ENCODE measurements at places on chromosomes 12 and 14.

DNA sequence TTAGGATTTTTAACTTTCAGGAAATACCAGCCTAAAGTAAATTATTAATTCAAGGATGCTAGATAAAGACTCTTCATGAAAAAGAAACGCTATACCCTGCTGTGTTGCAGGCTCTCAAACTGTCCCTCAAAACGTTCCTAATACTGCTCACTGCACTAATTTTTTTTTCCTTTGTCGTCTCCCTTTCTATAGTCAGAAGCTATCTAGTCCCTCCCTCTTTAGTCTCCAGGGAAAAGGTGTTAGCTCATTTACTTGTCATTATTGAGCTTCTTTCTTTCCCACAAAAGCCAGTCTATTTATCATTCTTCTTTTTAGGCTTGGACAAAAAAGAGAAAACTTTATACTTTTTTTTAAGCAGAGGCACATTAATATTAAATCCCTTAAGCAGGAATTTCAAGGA is 30.3 kb upstream of the INSM2 start:
- no peak for DNase-seq

GRCh38 chr12:131135786-131136538 is 182.3 kb downstream of the ADGRD1 start:
- DNase-seq: no peak

DNA sequence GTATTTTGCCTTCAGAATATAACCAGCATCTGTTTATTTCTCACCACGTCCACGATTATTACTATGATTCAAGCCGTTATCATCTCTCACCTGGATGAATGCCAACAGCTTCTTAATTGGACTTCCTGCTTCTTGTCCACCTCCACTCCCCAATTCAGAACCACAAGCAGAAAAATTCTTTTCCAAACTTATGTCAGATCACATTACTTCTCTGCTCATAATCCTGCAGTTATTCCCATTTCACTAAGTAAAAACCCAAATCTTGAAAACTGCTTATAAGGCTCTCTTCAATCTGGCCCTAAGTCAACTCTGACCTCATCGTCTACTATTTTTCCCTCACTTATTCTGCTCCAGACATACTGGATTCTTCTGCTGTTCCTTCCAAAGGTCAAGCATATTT is 2.0 kb downstream of the CRY1 start:
- no peak for DNase-seq

DNA sequence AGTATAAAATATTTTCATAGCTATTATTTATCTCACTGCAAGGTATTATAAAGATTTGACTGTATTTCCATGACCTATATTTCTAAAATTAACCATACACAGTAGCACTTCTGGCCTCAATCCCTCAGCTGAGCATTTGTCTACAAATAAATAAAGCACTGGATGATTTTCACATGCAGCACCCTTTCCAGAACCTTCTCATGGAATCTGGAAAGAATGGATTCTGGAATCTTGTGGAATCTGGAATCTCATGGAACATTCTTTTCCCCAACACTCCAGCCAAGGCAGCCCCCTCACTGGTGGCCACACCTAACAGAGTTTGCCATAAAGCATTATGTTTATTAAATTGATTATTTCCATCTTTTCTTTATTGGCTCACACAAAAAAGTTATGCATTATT is 199.2 kb downstream of the MSRB3 start:
- DNase-seq: no peak

GRCh38 chr14:68951035-68951797 is 27.9 kb downstream of the ACTN1 start:
- no peak for DNase-seq

Measured in activated CD4-positive, alpha-beta T cell treated with anti-CD3 and anti-CD28 coated beads, Interleukin-2, amount 50 U/mL, for 4 hours (primary cell).